ENCODE measurements at places on chromosomes 6 and 20.

DNA sequence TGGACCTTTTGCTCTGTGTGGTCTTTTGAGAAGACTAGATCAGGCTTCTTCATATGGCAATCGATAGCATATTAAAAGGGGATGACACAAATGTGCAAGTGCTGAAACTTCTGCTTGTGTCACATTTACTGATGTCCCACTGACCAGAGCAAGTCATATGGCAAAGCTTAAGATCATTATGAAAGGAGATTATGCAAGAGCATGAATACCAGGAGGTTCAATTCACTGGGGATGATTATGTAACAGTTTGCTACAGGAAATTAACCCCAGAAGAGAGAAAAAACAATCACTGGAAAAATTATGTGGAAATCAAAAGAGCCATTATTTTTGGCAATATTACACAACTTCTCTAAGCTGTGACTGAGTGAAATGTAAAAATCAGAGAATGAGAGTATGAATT lies 13.7 kb upstream of the PRDM13 start:
- DNase-seq: peak; percentile 92

DNA sequence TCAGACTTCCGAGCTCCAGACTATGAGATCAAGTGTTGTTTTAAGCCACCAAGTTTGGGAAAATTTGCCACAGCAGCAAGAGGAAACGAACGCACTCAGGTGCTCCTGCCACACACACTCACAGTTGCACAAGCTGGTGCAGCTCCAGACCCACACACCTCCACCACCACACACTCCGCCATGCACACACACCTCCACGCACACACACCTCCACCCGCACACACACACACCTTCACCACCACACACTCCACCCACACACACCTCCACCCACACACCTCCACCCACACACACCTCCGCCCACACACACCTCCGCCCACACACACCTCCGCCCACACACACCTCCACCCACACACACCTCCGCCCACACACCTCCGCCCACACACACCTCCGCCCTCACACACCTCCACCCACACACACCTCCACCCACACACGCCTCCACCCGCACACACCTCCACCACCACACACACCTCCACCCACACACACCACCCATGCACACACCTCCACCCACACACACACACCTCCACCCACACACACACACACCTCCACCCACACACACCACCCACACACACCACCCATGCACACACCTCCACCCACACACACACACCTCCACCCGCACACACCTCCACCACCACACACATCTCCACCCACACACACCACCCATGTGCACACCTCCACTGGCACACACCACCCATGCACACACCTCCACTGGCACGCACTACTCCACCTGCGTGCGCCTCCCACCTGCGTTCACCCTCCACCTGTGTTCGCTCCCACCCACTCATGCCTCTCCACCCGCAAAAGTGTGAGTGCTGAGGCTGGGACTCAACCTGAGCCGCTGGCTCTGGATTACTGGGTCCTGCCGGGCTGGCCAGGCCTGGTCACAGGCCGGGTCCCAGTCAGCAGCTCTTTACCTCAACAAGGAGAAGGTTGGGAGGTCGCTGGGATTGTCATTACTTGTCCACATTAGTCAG lies 175.6 kb downstream of the BMP7 start:
- no peak for DNase-seq

DNA sequence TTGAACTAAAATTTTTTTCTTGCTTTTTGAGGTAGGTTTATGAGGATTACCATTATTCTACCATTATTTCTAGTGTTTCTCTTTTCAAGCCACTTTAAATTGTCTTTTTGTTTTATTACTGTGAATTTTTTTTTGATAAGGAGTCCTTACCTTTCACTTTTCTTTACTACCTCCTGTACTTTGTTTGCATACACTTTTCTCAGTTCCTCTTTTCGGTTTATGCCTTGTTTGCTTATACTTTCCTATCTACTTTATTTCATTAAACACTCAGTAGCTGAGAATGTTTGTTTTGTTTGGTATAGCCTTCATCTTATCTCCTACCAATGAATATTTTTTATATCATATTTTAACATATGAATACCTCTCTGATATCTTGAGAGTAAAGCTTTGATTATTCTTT lies 147.9 kb downstream of the TFAP2B start:
- DNase-seq: no peak

DNA sequence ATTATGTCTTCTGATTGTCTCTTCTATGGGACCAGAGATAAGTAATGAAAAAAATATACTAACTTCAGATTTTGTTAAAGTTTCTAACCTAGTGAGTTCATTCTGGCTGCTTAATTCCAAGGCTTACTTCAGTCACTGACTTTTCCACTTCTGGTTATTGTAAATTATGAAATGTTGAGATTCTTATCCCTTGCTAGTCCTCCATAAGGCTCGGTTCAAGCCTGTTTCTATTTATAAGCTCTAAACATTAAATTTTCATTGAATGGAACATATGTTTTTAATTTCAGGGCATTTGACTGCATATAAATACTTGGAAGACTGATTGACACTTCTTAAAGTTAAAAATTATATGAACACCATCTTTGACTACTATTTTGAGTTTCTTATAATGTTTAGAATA lies 23.6 kb upstream of the NKAIN2 start:
- no peak for DNase-seq

DNA sequence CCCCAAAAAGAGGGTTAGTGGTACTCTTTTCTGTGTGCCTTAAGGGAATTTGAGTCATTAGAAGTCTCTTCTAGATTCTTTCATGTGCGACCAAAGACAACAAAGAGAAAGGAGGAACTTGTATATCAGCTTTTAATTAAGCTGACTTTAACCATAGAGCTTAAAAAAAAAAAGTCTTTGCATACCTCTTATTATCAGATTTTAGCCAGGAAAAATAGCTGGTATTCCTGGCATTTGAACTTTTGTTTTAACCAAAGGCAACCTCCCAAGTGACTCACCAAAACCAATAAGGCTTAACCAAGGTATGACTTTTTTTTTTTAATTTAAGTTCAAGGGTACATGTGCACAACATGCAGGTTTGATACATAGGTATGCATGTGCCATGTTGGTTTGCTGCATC lies 375.0 kb downstream of the CDC5L start:
- DNase-seq: no peak

DNA sequence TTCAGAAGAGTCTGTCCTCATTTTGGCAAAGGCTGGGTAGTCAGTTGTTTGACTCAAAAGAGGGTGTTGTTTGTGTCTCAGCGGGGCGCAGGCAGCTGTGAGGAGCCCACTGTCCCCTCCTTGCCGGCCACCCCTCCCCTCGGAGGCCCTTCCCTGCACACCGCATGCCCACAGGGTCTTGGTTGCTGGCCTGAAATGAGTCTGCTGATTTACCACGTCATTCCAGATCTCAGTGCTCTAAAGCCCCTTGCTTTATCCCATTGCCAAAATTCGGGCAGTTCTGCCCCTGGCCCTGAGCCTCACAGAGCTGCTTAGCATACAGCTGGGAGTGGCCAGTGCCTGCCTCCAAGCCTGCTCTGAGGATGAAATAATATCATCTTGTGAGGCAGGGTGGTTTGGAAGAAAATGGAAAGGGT lies 220.7 kb downstream of the UST start:
- DNase-seq: no peak

DNA sequence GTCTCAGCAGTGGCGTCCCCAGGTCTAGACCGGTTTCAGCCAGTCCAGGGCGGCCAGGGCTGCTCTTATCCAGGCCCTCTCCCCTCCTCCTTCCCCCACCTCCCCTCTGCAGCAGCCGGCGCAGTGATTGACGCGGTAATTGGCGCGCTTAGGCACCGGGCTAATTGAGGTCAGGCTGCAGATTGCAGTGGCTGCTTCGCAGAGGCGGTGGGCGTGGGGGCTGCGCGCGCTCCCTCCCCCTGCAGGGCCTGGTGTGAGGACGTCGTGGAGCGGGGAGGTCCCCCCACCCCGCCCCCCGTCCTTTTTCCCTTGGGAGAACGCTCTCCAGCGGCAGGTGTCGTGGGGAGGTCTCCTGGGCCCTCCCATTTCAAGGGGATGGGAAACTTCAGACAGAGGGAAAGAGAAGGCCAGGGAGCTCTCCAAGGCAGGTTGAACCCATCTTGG lies 70.4 kb upstream of the BLCAP start:
- no peak for DNase-seq

DNA sequence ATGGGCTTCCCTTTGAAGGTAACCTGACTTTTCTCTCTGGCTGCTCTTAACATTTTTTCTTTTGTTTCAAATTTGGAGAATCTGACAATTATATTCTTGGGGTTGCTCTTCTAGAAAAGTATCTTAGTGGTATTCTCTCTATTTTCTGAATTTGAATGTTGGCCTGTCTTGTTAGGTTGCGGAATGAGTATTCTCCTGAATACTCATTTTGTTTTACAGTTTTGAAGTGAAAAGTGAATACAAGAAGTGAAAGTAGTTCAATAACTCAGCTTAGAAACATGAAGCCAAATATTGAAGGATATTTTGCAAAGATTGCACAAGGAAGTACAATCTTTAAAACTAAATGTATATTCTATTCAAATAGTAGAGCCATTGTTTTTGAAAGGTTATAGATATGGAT lies 120.2 kb upstream of the MAP3K4 start:
- no peak for DNase-seq

- DNase-seq: no peak
These were observed 23.7 kb downstream of the PLCB1 start for GRCh38 chr20:8155812-8156211.

GRCh38 chr6:168540713-168541291 lies 99.8 kb downstream of the SMOC2 start:
- no peak for DNase-seq

- DNase-seq: no peak
These were observed 62.4 kb upstream of the RBM24 start for GRCh38 chr6:17218749-17219093.

DNA sequence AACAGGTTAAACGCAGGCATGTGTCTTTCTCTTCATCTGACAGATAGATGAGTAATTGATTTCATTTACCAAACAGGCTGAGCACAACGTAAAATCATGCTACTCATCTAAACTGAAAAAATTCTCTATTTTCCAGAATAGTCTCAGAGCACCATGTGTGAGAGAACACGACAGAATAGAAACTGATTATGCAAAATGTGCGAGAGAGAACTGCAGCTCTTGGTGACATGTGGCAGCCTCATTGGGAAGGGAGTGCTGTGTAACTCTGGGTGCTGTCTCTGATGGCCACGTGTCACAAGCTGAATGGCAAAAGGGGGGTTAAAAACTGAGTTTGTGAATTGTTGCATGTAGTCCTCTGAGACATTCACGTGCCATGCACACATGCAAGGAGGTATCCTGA lies 143.7 kb upstream of the ATXN1 start:
- DNase-seq: no peak

DNA sequence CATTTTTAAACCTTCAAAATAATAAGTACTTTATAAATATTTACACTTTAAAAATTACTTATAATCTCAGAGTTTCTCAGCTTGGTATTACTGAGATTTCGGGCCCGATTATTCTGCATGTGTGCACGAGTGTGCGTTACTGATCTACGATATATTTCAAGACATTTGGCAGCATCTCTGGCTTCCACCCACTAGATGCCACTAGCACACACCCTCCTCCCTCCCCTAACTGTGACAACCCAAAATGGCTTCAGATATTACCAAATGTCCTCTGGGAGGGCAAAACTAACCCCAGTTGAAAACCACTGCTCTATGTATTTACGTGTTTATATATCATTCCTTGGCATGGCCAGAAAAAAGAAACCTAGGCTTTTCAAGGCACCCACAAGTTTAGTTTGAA lies 95.9 kb downstream of the FYN start:
- DNase-seq: peak; percentile 53

- DNase-seq: peak; percentile 40
These were observed 617 bp upstream of the TSPYL1 start for GRCh38 chr6:116280161-116280932.

- no peak for DNase-seq
These were observed 11.2 kb downstream of the TP53INP2 start for GRCh38 chr20:34715384-34715783.

- no peak for DNase-seq
These were observed 1.7 kb downstream of the RSPO3 start for GRCh38 chr6:127120023-127120786.

DNA sequence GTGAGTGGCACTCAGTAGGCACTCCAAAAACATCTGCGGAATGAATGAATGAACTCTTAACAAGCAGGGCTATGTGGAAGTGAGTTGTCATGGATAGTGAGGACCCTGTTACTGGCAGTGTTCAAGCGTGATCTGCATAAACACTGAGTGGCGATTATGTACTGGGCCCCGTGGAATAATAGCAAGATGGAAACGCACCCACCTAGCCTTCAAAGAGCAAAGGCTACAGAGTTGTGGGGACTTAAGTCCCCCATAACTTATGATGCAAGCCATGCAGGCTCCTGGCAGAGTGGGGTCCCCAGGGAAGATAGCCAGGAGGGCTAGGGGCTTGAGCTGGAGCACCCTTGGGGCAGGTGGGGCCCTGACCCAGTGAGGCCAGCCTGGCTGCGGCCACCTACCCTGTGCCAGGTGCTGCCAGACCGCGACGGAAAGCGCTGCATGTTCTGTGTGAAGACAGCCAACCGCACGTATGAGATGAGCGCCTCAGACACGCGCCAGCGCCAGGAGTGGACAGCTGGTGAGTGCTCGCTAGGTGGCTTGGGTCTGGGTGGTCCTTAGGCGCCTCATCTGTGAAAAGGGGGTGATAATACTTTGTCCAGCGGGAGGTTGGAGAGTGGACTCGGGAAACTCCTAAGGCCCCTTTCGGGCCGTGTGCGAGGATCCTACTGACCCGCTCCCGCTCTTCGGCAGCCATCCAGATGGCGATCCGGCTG lies 20.0 kb downstream of the DEF6 start:
- DNase-seq: no peak

- no peak for DNase-seq
These were observed 3.9 kb downstream of the IP6K3 start for GRCh38 chr6:33742837-33743236.

DNA sequence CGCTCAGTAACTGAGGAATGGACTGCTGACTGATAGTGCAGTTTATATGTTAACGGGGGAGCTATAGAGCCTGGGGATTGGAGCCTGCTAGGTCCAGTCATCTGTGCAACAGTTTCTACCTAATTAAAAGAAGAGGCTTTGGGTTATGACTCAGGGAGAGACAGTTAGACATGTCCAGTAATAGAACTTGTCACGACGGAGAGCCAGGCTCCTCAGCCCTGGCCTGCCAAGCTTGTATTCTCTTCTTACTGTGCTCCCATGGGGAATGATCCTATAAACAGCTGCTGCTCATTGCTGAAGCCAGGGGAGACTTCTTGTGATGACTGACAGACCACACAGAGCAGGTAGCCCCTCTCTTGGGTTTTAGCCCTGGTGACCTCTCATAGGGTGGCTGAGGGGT lies 69.3 kb downstream of the SYNJ2 start:
- no peak for DNase-seq

GRCh38 chr20:49593466-49594142 lies 25.7 kb upstream of the PTGIS start:
- no peak for DNase-seq

- DNase-seq: peak; percentile 66
These were observed 103.2 kb upstream of the BEND6 start for GRCh38 chr6:56851541-56852259.

Data from NB4 (cell line).